ENCODE measurements at places on chromosomes 6 and 20.

GRCh38 chr6:26157251-26158075 is 70.2 kb downstream of the HFE start:
- DNase-seq: no peak

DNA sequence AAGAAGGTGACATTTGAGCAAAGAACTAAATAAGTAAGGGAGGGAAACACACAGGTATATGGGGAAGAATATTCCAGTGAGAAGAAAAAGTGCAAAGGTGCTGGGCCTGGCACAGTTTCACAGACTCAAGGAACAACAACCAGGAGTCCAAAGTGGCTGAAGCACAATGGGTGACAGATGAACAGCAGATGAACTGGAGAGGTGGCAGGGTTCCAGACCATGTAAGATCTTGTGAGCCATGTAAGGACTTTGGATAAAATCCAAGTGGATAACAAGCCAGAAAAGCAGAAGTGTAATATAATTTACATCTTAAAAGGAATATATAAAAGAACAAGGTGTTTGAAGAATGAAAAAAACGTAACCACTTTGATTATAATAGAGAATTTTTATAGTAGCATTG is 87.9 kb downstream of the MMS22L start:
- no peak for DNase-seq

- no peak for DNase-seq
These were observed 15.1 kb downstream of the MYBL2 start for GRCh38 chr20:43681991-43682410.

DNA sequence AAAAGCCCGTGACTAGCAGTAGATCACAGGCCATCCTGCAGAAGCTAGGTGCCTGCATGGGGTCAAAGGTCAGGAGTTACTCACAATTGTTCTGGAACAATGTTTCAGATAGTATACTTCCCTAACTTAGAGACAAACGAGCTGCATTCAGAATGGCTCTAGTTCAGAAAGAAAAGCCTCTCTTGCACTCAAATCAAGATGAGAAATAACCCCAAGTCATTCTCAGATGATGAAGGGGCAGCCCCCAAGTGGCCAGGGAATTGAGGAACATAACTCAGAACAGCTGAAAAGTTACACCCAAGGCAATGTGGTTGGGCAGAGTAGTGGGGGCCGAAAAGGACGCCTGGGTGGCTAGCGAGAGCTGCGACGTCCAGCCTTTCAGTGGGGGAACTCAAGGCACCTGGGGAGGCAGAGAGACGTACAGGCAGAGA is 27.8 kb downstream of the FYN start:
- no peak for DNase-seq
